ENCODE measurements at places on chromosomes 2 and 18.

DNA sequence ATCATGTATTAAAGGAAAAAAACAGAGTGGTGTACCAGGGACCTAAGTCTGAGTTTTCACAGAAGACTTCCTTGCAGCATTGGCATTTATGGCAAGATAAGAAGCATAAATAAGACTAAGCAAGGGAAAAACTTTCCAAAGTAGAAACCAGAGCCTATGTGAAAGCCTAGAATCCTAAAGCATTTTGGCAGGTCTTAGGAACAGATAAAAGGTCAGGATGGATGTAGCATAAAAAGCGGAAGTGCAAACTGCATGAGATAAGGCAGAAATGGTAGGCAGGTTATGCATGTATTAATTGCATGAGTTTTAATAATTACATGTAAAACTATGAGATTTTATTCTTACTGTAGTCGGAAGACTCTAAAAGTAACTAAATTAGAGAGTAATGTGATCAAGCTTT is 596.5 kb downstream of the SUCLG1 start:
- no peak for DNase-seq

- no peak for DNase-seq
These were observed 45.5 kb upstream of the FOSL2 start for GRCh38 chr2:28347193-28347592.

DNA sequence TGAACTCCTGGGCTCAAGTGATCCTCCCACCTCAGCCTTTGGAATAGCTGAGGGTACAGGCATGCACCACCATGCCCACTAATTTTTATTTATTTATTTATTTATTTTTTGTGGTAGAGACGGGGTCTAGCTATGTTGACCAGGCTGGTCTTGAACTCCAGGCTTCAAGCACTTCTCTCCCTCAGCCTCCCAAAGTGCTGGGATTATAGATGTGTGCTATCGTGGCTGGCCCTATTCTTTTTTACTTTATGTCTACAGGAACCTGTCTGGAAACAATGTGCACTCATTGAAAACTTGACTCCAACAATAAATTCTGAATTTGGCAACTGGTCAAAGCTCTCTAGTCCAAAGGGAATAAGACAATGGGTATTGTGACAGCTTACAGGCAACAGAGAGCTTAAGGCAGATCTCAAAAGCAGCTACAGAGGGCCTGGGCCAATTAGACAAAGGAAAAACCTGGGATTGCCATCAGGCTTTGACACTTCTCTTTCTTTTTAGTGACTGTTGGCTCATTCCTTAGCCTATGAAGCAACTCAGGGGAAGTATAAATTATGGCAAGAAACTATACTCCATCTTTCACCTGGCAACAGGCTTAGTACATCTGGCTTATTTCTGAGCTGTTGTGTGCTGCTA is 55.1 kb upstream of the RAPGEF4 start:
- DNase-seq = no peak

DNA sequence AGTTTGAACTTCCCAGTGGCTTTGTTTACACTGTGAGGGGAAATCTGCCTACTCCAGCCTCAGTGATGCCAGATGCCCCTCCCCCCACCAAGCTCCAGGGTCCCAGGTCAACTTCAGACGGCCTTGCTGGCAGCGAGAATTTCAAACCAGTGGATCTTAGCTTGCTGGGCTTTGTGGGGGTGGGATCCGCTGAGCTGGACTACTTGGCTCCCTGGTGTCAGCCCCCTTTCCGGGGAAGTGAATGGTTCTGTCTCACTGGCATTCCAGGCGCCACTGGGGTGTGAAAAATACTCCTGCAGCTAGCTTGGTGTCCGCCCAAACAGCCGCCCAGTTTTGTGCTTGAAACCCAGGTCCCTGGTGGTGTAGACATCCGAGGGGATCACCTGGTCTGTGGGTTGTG is 70.0 kb upstream of the NEUROD1 start:
- DNase-seq = no peak

GRCh38 chr2:11945139-11946126 is 199.0 kb downstream of the LPIN1 start:
- peak; percentile 68 for DNase-seq

DNA sequence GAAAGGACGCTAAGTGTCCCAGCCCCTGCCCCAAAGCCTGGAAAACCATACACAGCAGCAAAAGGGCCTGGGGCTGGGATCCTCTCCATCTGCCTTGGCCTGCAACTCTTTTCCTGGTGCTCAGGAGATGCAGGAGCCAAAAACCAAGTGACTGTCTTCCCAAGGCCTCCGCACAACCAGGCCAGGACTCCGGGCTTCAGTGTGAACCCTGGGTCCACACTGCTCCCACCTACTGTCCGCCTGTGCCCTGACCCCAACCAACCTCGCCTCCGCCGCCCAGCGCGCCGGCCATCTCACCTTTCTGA is 1.1 kb downstream of the FEV start:
- DNase-seq = no peak

- peak; percentile 3 for DNase-seq
These were observed 159.8 kb downstream of the TAF4B start for GRCh38 chr18:26386002-26386401.

DNA sequence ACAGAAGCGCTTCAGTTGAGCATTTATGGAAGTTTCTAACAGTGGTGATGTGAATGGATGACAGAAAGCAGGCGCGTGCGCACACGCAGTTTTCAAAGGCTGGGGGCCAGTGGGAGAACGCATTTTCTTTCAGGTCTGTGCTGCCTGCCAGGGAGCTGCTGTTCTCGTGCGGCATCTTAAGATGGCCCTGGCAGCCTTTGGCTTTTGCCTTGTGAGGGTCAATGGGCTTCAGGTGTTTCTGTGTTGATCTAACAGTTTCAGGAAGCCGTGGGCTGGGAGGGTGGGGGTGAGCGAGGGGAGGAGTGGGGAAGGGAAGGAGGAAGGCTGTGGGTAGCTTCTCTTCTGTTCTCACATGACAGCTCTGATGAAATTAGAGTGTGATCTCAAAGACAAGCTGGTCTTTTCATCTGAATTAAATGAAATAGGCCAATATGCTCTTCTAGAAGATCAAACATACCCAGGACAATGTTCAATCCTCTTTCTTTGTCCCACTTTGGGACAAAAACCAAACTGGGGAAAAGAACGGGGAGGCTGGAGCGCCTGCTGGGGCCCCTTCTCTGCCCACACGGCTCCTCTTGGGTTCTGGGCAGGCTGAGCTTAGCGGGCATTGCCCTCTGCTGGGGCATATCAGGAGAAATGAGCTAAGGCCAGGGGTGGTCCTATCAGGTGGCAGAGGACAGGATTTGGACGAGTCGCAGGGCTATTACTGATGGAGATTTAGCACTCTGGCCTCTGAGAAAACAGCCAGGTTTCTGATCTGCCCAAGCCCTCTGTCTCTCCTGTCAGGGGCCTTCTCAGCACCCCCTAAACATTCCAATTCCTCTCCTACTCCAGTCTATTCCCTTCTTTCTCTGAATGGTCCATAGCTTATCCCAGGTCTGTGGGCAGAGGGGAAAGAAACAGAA is 126.2 kb upstream of the LGALSL start:
- peak; percentile 65 for DNase-seq

DNA sequence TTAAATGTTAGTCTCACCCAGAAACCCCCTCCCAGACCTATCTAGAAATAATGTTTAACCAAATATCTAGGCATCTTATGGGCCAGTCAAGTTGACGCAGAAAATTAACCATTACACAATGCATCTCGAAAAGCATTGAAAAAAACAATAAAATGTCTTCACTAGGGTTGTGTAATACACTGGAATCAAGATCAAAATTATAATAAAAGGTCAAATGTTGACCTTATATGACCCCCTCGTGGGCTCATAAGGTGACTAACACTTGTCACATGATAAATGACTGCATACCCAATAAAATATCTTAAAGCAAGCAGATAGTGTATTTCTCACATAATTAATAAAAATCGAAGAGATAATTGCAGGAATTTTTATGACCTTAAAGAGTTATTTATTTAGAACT is 447.9 kb upstream of the DSEL start:
- DNase-seq = no peak

DNA sequence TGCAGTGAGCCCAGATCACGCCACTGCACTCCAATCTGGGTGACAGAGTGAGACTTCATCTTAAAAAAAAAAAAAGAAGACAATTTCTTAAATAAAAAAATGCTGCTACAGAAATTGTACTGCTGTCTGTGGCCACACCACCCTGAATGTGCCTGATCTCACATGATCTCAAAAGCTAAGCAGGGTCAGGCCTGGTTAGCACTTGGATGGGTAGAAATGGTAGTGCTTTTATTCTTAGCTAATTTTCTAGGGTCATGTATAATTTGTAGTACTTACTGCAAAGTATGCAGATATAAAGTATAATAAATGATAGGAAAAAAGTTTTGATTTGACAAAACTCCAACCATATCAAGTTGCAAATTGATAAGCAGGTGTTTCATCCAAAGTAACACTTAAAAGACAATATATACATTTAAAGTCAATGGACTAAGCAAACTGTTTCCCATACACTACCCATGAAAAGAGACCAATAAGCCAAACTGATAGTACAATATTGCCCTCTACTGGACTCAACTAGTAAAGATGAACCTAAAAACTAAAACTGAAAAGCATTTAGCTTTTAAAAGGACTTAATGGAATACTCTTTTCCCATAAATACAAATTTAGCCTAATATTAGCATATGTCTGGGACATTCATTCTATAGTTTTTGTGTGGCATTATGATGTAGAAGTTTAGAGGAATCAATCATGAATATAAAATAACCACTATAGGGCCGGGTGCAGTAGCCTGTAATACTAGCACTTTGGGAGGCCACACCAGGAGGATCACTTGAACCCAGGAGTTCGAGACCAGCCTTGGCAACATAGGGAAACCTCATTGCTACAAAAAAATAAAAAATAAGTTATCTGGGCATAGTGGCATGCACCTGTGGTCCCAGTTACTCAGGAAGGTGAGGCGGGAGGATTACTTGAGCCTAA is 18.6 kb upstream of the PEX13 start:
- peak; percentile 53 for DNase-seq

- no peak for DNase-seq
These were observed 50.5 kb downstream of the SEPTIN10 start for GRCh38 chr2:109563288-109563687.

GRCh38 chr2:147989809-147990403 is 30.6 kb downstream of the ORC4 start:
- DNase-seq = peak; percentile 43

- DNase-seq = no peak
These were observed 69.4 kb downstream of the EMILIN2 start for GRCh38 chr18:2916184-2916583.

- DNase-seq = no peak
These were observed 11.0 kb downstream of the CCBE1 start for GRCh38 chr18:59686260-59686659.

DNA sequence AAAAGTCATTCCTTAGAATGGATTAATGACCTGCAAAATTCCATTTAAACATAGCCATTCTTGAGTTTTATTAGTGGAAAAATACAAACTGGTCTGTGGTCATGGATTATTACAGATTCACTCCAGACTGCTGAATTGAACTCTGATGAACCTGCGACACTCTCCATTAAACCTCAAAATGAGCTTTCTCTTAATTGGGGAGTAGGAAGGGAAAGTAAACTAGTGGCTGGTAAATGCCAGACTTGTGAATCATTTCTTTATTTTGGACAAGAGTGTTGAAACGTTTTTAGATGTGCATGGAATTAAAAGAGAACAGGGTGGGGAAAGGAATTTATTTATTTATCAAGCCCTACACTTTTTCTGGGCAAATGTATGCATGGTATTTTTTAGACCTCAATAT is 321.2 kb upstream of the FANCL start:
- DNase-seq = no peak

GRCh38 chr2:104976603-104977120 is 61.2 kb upstream of the MRPS9 start:
- peak; percentile 25 for DNase-seq

DNA sequence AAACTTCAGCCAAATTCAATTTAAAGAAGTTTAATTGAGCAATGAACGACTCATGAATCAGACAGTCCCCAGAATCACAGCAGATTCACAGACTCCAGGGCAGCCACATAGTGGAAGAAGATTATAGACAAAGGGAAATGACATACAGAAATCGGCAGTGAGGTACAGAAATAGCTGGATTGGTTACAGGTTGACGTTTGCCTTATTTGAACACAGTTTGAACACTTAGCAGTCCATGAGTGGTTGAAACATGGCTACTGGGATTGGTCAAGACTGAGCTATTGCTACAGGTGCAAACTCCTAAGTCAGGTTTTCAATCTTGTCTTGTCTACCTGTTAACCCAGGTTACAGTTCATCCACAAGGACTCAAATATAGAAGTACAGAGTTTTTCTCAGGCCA is 169.6 kb downstream of the DLGAP1 start:
- DNase-seq = no peak

DNA sequence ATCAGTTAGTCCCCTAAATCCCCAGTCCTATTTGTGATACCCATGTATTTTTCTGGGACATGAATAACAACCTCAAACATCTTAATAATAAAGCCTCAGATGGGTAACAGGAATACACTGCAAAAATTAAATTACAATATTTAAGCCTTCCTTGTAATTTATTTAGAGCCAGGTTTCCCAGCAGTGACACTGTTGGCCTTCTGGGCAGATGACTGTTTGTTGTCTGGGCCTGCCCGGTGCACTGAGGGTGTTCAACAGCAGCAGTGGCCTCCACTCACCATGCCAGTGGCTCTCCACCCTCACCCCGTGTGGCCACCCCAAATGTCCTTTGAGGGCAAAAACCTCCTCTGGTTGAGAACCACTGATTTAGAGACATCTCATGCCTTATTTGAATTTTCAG is 270.2 kb upstream of the SIX3 start:
- DNase-seq = no peak

GRCh38 chr2:112153501-112153900 is 15.3 kb downstream of the FBLN7 start:
- DNase-seq = no peak

- no peak for DNase-seq
These were observed 162.0 kb downstream of the RTP5 start for GRCh38 chr2:242031481-242032019.
